ENCODE measurements at places on chromosomes 16 and 17.

DNA sequence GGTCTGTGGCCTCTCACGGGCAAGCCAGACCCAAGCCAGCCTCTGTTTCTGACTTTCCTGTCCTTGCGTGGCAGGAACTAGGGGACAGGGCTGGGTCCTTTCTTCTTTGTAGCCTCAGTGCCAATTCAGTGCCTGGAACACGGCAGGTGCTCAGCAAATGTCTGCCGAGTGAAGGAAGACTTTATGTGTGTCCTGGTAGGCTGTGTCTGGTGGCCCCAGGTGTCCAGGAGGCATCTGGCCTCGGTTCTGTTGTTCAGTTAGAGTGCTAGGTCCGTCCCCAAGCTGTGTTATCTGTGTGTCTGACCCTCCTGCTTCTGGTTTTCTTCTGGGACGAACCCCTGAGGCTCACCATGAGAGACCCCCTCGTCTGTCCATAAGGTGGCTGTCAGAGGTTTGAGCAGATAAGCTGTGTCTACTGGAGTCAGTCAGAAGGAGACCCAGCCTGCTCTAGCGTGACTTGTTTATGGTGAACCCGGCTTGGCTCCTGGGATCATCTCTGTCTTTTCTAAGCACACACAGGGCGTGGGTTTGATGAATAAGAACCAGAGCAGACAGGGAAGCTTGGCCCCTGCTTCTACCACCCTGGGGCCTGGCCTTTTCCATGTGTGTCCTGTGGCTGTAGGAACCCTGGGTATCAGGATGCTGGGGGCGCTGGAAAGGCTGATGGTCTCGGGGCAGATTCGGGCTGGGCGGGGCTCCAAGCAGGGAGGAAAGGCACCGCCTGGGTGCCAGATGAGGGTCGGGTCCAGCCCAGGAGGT lies 39.3 kb downstream of the ENGASE start:
- no peak for DNase-seq

DNA sequence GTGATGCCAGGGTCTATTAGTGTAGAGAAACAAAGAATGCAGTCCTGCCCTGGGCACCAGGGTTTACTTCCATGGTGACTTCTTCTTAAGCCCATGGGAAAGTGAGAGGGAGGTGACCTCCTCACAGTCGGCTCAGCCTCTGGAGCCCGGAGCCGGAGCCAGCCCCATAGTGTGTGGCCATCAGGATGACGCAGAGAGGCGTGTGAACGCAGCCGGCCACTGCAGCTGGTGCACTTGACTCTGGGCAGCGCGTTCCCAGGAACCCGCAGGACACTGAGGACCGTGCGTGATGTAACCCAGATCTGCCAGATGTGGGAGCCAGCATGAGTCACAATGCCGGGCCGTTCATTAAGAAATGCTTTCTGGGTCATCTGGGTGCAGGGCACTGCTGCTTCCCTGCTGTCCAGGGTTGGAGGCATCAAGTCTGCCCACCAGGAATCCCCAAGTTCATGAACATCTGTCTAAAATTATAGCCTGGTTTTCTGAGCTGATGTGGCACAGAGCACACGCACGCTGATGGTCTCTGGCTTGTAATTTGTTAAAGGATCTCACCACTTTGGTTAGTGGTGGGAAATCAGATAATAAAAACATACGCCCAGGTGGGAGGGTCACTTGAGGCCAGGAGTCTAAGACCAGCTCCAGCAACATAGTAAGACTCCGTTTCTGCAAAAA lies 114.1 kb downstream of the PITPNC1 start:
- no peak for DNase-seq

DNA sequence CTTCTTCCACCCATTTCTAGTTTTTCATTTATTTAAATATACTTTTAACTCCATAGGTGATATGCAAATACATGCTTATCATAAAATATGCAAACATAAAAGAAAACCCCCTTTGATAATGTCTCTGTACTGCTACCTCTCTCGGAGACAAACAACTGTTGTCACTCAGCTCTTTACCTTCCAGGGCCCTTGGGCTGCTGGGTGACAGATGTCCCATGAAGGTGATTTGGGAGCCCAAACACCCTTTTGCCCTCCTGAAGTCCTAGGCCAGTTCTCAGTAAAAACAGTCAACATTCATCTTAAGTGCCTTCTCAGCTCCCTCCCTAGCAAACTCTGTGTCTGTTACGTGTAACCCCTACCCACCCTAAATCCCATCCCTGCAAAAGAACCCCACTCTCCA lies 37.5 kb downstream of the CHD9 start:
- no peak for DNase-seq

GRCh38 chr16:24071666-24072360 lies 184.3 kb upstream of the CACNG3 start:
- no peak for DNase-seq

GRCh38 chr16:25258861-25259179 lies 1.2 kb upstream of the ZKSCAN2 start:
- no peak for DNase-seq

DNA sequence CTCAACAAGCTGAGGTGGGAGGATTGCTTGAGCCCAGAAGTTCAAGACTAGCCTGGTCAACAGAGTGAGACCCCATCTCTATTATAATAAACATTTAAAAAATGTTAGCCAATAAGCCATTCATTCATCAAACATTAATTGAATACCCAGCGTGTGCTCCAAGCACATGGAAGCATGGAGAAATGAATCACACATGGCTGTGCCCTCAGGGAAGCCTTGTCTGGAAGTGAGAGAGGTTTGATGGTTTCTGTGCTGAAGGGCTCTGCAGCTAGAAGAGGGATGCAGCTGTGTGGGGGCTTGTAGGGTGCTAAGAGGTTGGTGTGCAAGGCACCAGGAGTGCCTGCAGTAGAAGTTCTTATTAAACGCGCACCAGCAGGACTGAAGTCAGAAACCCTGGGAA lies 11.2 kb downstream of the CYB5D2 start:
- no peak for DNase-seq

- DNase-seq, result peak; percentile 49
Observed at GRCh38 chr16:50671644-50672260, 9.4 kb downstream of the SNX20 start.

DNA sequence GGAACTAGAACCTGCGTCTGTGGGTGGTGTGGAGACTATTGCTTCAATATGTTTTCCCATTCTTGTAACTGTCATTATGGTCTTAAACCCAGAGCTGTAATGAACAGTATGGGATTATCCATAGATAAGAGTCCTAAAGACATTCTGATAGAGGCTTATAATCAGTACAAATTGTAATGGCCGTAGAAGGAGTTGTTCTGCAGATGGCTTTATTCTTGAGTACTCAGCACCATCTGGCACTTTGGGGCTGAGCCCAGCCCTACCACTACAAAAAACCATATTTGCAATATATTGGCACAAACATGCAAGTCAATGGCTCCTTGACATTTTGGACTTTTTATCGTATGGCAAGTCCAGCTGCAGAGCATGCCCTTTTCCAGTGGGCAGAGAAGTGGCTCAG lies 150.0 kb downstream of the HS3ST4 start:
- DNase-seq, result no peak

DNA sequence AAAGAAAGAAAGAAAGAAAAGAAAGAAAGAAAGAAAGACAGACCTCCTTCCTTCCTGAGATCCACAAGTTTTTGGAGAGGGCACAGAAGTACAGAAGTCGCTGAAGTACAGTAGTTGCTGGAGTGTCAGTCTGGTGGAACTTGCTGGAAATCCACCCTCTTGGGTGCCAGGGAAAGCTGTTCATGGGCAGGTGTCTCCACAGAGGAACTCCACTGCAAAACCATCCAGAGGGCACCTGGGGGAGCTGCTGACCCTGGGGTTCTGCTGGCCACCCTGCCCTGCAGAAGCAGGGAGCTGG lies 3.5 kb upstream of the PRR14 start:
- DNase-seq, result no peak

GRCh38 chr17:82216301-82217119 lies 3.9 kb upstream of the CCDC57 start:
- DNase-seq, result no peak

GRCh38 chr17:34370376-34370996 lies 7.5 kb upstream of the CCL1 start:
- DNase-seq, result no peak

DNA sequence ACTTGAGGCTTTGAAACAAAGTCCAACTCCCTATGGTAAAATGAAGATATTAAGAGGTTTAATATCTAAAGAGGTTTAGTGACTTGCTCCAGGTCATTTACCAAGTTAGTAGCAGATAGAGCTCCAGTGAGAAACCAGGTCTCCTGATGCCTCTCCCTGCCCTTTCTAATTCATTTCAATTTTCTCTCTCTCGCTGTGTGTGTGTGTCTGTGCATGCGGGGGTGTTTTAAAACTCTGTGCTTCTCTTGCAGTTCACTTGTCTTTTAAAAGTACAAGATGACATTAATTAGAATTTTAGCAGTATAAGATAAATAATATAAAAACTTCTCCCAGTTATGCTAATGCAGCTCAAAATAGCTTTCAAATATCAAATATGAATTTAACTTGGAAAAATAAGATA lies 8.2 kb upstream of the ZP2 start:
- DNase-seq, result no peak

- DNase-seq, result no peak
Observed at GRCh38 chr17:47791025-47791424, 30.6 kb downstream of the OSBPL7 start.

DNA sequence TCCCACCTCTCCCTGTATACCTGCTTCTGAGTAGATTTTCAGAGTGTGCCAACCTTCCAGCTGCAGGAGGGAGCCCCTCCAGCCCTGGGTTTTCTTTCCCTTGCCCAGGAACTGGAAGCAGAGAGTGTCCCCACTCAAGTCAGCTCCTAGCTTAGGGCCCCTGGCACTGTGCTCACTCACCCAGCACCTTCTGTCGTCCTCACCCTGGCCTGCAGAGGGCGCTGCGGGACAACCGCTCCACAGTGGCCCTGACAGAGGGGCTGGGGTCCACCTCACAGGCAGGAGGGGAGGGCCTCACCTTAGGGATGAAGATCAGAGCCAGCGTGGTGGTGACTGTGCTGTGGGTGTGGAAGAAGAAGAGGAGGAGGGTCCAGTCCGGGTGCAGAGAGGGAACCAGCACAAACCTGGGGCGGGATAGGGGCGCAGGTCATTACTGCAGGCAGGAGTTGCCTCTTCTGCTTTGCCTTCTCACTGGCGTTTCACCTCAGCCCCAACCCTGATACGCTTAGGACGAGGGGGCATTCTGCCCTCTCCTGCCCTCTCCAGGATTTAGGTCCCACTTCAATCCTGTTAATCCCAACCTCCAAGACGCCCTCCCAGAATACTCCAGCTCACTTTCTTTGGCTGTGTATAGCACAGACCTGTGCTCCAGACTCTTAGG lies 10.0 kb downstream of the GPR179 start:
- DNase-seq, result peak; percentile 40

- DNase-seq, result no peak
Observed at GRCh38 chr16:27844826-27845225, 218.7 kb downstream of the GSG1L start.

- no peak for DNase-seq
Observed at GRCh38 chr16:18050234-18050633, 286.3 kb downstream of the NPIPA8 start.

DNA sequence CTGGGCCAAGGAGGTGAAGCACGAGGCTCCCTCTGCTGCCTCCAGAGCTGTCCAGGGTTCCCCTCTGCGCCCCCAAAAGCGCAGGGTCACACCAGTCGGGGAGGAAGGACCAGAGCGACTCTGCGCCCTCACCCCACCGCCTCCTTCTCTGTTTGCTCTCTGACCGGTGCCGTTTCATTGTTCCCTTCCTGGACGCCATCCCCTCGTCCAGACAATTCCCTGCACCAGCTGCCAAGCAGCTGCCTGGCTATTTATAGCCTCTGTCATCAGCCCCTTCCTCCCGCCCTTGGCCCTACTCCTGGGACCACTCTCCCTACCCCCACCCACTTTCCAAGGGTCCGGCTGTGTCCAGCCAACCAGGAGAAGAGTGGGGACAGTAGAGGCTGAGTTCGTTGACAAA lies 68.8 kb upstream of the CREBBP start:
- no peak for DNase-seq

GRCh38 chr17:12431188-12431587 lies 234.5 kb upstream of the MYOCD start:
- DNase-seq, result no peak

DNA sequence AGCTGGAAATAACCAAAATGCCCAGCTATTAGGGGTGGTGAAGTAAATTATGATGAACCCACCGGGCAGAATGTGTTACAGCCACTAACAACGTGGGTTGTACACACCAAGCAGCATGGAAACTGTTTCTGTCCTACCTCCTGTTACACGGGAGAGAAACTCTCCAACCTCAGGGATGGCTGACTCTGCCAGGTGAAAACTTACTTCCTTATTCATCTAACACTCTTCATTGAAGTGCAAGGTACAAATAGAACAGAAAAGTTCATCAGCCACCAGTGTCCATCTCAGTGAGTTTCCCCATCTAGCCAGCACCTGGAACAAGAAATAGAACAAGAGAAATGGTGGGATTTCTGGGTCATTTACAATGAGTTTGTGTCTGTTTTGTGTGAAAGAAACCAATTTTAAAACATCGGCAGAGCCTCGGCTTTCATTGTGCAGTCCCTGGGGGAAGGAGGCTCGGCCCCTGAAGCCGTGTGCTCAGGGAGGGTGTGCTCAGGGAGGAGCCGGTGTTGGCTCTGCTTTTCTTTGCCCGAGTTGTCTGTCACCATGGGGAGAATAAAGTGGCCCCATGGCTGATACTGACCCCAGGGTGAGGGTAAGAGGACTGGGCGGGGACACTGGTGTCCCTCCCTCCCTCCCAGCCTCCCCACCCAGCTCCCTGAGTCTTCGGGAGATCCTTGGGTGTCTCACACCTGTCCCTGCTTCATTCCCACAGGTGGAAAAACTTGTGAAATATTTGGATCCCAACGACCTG lies 39.8 kb downstream of the RAB11FIP4 start:
- no peak for DNase-seq

- no peak for DNase-seq
Observed at GRCh38 chr17:66702106-66702936, 132.6 kb upstream of the CACNG5 start.

DNA sequence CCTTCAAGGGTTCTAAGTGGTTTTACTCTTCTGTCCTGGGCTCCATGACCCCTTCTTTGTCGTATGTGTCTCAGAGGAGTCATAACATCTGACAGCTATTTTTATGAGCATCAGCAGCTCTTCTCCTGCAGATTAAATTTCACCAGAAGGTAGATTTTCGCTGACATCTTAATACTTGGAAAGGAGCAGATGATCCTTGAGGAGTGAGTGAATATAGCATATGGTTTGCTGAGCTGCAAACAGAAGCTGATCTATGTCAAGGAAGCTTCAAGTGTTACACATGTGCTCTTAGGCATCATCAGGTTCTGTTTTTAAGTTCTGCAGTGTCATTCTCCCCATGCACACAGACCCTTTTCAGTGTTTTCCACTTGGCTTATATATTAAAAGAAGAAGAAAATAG lies 49.2 kb upstream of the MYH2 start:
- no peak for DNase-seq

- no peak for DNase-seq
Observed at GRCh38 chr16:27840311-27841060, 223.0 kb downstream of the GSG1L start.

DNA sequence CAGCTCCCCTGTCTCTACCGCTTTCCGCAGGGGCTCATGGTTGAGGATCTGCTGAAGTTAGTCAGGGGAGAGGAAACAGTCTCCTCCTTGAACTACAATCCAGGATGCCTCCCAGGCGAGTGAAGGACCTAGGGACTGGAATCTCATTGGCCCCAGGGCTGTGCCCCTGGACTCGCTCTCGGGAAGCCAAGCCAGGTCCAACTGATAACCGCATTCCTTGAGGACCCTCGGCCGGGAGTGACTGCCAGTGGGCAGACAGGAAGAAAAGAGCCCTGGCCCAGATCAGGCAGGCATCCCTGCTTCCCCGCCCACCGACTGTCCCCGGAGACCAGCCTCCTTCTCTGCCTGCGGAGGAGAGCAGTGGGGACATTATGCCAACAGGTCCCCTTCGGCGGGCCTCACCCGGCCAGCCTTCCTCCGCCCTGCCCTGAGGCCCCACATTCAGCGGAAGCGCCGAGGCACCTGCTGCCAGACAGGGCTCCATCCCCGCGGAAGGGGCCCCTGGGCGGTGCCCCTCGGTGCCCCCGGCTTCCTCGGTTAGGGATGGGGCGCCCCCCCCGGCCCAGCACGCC lies 776 bp downstream of the LRRC75A start:
- DNase-seq, result peak; percentile 18
